Activated CD4-positive, alpha-beta T cell treated with anti-CD3 and anti-CD28 coated beads, Interleukin-2, amount 50 U/mL, for 48 hours (primary cell): ENCODE measurements at places on chromosomes 3 and 15.

DNA sequence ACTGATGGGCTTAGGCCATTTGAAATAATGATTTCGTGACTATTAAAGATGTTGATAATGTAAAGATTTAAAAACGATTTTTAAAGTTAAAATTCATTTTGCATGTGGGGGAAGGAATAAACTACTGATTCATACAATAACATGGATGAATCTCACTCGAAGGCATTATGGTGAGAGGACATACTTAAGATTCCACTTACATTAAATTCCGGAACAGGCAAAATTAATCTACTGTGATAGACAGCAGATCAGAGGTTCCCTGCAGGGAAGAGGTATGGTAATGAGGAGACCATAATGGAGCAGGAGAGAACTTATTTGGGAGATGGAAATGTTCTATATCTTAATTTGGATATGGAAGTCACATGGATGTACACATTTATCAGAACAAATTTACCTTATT is 28.4 kb upstream of the RAB6B start:
- no peak for DNase-seq

DNA sequence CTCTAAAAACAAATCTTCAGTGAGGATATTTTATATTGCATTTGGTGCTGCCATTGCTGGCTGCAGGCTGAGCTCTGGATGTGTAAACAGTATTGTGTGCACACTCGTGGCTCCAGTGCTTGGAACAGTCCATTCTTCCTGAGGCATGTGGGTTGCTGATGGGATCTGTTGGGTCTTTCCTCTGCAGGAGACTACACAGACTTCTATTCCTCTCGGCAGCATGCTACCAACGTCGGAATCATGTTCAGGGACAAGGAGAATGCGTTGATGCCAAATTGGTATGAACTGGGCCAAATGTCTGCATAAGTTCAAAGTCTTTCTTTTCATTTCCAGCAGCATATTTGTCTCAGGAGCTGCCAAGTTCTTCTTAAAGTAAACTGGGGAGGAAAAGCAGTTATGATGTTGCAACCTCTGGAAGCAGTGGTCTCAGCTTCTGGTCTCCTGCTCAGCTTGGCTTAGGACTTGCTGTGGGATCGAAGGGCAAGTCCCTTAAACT is 9.3 kb downstream of the FAH start:
- DNase-seq = no peak

GRCh38 chr3:47318916-47319315 is 36.2 kb downstream of the KLHL18 start:
- no peak for DNase-seq

DNA sequence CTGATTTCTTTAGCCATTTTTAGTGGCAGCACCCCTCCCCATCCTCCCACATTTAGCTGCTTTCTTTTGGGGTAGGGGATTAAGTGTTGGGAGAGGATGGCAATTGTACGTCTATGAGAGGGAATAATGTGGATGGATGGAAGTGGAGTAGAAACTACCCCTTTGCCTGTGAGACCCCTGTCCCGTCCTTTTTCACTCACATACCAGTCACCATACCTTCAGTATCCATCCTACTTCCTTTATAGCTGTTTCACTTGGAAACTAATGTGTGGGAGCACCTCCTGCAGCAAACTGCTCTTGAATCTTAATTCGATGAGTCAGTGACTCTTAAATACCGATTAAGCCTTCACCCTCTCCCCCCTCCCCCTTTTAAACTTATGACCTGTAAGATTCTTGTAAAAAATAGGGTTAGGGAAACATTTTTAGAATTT is 730 bp downstream of the SPRED1 start:
- DNase-seq = no peak

- DNase-seq = no peak
These were observed 459.1 kb upstream of the MDFIC2 start for GRCh38 chr3:70771426-70772147.

DNA sequence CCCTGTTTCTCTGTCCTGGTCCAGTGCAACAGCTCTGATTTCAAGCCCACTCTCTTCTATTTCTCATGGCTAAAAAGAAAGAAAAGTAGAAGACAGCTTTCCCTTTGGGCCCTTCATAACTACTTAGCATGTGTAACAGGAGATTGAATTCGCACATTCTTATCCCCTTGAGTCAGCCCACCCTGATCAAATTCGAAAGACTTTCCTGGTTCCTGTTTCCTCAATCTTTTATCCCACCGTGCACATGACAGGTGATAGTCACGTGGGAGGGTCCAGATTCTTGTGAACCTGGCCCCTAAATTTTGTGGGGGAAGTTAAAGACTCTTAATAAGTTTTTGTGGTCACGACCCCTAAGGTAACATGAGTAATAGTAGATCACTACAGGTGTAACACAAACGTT is 4.7 kb upstream of the CCDC54 start:
- DNase-seq = no peak

DNA sequence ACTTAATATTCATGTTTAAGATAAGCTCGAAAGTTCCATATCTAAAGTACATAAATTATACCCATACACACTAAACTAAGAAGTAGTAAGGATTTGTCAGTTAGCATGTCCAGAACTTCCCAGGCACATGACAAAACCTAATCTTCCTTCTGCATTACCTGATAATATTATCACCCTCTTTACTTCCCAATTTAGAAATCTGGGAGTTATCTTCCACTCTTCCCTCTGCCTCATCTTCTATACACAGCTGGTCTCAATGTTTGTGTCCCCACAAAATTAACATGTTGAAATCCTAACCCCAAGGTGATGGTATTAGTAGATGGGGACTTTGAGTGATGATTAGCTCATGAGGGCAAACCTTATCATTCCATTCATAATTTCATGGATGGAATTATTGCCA is 15.3 kb downstream of the GABPB1 start:
- DNase-seq = no peak

DNA sequence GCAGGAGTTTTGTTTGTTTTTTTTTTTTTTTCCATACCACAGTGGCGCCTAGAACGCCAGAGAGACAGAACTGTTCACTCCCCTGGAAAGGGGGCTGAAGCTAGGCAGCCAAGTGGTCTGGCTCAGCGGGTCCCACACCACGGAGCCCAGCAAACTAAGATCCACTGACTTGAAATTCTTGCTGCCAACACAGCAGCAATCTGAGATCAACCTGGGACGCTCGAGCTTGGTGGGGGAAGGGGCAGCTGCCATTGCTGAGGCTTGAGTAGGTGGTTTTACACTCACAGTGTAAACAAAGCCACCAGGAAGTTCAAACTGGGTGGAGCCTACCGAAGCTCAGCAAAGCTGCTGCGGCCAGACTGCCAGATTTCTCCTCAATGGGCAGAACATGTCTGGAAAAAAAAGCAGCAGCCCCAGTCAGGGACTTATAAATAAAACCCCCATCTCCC is 29.8 kb downstream of the SPICE1 start:
- DNase-seq = no peak

DNA sequence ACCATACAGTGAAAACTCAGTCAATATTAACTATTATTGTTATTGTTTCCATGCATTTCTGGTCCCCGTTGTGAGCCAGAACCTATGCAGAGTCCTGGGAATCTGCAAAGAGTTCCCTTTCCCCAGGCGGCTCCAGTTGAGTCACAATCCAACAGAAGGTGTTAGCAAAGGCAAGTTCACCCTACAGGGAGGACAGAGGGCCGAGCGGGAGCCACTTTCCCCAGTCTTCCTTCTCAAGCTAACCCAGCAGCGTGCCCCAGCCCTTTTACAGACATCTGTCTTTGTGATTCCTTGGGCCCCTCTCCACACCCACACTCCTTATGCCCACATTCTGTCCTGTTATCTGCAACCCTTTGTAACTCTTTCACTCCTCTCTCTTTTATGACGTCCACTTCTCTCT is 13.1 kb upstream of the LTF start:
- DNase-seq = no peak

DNA sequence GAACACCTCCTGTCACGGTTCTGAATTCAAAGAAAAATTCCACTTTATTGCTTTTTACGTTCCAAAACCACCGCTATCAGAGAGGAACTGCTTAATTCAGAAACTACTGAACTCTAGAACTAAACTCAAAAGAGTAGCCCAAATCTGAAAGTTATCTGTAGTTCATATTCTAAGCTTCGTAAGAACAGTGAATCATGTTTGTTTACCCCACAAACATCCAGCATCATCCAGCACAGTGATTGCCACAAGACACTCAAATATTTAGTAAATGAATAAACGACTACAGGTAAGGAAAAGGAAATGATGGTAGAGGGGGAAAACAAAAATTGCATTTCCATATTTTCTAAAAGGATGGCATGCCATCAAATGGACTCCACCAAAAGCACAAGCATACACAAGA is 32.3 kb downstream of the VPS13C start:
- no peak for DNase-seq

- DNase-seq = no peak
These were observed 3.7 kb downstream of the TLR9 start for GRCh38 chr3:52221563-52222318.

DNA sequence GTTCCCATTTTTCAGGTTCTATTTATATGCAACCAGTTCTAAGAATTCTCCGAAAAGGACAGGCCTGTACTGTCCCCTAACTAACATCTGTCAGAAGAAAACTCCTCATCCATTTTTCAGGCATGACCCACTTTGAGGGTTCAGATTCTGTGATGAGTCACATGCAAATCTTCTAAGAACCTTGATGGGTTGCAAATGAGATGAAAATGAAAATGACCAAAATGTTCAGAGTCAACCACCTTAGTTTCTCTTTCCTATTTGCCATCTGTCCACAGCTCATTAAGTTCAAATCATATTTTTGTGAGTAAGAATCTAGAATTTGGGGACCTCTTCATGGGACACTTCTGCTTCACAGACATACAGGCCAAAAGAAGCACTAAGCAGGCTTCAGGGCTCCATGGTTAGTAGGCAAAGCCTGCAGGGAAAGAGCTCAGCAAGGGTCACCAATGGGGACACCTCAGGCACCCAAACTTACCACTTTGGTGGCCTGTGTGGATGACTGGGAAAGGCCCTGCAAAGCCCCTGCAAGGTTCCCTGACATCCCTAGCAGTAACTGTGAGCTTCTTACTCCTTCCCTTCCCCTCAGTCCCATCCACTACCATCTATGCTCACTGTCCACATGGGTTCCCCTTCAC is 122.0 kb downstream of the WDR76 start:
- DNase-seq = peak; percentile 20

DNA sequence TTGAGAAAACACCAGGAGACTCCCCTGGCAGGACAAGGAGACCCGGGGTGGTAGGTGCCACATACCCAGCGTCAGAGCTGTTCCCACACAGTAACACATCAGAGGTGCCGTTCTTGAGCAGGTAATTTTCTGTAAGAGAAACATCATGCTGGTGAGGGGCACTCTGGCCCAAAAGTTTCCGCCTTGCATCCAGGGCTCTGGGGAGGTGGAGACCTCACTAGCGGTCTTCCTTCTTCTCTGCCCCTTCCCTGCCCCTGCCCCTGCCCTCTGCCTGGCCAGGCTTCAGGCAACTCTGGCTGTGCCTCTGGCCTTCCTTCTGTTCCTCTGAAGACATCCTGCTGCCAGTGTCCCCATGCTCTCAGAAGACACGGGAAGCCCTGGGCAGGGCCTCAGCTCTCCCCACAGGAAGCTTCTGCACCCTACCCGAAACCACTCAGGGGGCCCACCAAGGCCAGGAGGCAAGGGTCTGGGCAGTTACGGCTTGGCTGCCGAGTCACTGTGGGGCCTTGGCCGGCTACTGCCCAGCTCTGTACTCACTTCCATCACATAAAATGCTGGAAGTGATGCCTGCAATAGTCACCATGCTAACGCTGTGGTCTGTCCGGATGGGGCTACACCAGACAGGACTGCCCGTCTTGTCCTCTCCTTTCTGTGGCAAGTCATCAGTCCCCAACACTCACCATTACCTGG is 41.3 kb downstream of the SCN5A start:
- DNase-seq = no peak

DNA sequence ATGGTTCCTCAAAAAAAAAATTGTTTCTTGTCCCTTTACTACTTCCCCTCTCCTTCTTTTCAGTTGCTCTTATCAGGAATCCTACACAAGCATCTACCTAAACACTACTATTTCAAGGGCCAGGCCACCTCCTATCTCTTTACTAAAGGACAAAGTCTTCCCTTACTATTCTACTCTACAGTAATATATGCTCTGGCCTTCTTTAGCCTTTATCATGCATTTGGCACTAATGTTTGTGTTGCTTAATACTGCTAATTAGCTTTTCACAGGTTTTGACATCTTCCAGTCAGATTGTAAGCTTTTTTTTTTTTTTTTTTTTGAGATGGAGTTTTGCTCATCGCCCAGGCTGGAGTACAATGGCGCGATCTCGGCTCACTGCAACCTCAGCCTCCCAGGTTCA is 5.3 kb downstream of the CEP19 start:
- no peak for DNase-seq

DNA sequence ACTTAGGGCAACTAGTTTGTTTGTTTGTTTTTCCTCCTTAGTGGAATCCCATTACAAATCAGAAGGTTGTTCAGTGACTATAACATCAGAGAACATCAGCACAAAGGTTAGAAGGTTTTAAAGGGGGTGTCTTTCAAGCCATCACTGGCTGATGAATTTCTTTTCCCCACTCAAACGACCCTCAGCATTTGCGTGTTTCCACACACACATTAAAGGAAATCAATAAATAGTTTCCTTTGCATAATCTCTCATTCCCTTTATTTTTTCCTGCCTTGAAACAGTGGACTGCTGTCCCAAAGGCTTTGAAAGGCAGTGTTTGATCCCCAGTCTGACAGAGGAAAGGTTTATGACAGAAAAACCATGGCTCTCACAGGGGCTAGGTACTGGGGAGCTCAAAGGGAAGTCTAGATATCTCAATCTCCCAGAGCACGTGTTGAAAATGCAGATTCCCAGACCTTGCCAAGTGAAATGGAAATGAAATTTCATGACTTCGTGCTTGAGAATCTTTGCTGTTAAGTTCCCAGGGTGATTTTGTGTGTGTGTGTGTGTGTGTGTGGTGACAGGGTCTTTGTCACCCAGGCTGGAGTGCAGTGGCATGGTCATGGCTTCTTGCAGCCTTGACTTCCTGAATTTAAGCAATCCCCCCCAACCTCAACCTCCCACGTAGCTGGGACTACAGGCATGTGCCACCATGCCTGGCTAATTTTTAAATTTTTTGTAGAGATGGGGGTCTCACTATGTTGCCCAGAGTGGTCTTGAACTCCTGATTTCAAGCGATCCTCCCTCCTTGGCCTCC is 2.2 kb upstream of the INTS14 start:
- no peak for DNase-seq

GRCh38 chr3:25895031-25895430 is 105.1 kb downstream of the OXSM start:
- no peak for DNase-seq

- no peak for DNase-seq
These were observed 42.2 kb upstream of the TOPBP1 start for GRCh38 chr3:133703915-133704314.

DNA sequence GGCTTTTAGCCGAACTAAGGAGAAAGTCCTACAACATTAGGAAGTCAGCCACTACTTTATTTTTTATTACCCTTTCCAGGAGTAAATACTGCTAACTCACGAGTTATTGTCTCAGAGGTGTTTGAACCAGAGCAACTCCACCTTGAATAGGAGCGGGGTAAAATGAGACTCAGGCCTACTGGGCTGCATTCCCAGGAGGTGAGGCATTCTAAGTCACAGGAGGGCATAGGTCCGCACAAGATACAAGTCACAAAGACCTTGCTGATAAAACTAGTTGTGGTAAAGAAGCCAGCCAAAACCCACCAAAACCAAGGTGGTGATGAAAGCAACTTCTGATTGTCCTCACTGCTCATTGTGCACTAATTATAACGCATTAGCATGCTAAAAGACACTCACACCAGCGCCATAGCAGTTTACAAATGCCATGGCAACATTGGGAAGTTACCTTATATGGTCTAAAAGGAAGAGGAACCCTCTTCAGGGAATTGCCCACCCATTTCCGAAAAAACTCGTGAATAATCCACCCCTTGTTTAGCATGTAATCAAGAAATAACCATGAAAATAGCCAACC is 555.9 kb downstream of the IGSF11 start:
- no peak for DNase-seq
